Natural killer cell treated with Interleukin-12 subunit alpha and Interleukin-12 subunit beta and Interleukin-15 and Interleukin-18, amount 100 ng/mL, for 72 hours (primary cell): ENCODE measurements at places on chromosomes 6 and 20. TPM values are rescaled to one million over a fixed set of nuclear protein-coding genes. Genes with fewer than 3 reads are reported as not detected.

- DNase-seq, result no peak
These were observed 37.0 kb downstream of the MDFI start for GRCh38 chr6:41675176-41675775.

DNA sequence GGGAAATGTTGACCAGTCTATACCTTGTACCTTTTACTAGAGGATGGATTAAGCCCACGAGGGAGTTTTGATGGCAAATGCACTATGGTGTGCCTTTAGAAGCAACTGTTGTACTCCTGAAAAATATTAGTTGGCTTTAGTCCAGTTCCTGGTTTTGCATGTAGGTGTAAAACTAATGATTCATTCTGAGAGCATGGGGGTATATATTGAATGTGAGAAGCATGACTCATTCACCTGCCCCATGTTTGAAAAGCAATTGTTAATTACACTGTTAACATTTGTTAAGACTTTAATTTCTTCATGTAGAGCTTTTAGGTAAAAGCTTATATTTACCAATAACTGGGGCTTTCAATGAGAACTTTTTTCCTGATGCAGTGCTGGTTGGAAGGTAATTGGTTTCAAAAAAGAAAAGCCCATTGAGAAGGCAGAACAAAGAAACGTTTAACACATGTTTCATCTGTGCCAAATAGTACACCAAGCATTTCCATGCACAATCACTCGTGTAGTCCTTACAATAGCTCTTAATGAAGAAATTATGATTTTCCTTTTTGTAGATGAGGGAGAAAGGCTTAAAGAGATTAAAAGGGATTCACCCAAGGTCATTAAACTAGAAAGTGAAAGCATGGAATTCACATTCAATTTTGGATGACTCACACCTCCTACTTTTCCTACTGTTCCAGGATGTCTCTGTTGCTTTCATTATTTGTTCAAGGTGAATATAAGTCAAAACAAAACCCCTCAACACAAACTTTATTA, 134.1 kb downstream of the CCDC170 start:
- no peak for DNase-seq

Gene DDO
- 0.33 TPM for total RNA-seq

- DNase-seq, result no peak
These were observed 102.5 kb downstream of the CD24 start for GRCh38 chr6:106872049-106872448.

GRCh38 chr6:134720353-134721059, 229.4 kb downstream of the ALDH8A1 start:
- no peak for DNase-seq

GRCh38 chr6:86122086-86122485, 479.4 kb upstream of the SYNCRIP start:
- no peak for DNase-seq

DNA sequence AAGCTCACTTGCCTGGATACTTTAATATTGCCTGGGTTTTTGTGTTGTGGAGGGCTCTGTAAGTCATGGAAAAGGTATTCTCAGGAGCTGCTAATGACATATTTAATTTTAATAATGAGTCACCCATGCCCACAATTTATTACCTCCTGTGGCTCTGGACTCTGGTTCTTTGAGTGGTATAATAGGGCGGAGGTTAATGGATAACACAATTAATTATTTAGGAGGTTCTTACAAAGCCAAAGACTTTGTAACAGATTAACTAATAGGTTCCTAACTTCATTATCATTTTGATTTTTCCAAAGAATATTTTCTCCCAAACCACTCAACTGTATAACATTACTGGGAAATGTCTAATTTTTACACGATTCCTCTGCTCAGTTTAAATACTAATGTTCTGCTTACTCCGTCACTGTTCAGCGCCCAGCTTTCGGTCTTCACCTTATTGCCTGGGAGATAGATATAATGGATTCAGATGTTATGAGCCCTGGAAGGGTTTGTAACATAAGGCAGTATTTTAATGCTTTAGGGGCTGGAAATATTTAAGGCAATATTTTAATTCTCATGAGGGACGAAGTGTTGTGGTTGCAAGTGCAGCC, 29.4 kb downstream of the PHACTR3 start:
- DNase-seq, result no peak

Gene GSTA1
- total RNA-seq, result not detected

Gene NECAB3
- 29.5 TPM for total RNA-seq

GRCh38 chr6:15331143-15331542, 85.3 kb downstream of the JARID2 start:
- peak; percentile 71 for DNase-seq

DNA sequence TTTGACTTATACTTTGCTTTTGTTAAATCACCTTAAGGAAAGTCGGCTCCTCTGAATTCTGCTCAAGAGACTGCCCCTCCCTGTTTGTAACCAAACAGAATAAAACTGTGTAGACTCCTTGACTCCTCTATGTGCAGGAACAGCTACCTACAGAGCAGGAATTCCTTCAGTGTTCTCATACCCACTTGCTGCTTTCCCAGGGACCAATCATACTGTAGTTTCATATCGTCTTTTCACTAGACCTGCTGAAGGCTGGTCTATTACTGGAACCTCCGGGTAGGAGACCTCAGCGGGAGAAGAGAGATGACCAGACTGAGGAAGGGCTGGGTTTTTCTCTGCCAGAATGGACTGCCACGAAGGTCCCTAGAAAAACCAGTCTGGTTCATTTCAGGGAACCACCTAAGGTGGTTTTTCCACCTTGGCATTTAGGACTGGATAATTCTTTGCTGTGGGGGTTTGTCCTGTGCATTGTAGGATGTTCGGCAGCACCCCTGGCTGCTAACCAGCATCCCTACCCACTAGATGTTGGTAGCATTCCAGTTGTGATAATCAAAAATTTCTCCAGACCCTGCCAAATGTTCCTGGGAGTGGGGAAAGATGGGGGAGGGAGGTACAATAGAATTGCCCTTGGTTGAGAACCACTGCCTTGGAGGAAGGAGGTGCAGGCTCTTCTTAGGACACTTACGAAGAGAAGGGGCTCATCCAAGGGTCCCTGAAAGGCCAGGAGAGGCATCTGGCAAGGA, 80.5 kb downstream of the DNAAF9 start:
- no peak for DNase-seq

DNA sequence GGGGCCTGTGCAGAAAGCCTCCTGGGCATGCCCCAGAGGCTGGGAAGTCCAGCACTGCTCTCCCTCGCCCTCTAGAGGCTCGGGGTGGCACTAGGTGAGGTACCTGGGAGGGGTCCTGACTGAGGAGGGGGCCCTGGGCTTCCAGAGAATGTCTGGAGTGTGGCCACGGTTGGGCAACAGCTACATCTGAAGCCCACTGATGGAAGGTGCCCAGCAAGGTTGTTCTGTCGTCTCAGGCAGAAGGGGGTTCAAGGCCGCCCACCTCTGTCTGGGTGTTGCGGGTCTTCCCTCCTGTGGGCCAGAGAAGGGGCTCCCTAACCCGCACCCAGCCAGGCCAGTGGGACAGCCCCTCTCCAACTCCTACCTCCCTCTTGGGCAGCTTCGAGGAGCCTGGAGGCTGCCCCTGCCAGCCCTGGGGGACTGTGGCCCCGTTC, 11.4 kb upstream of the VEGFA start:
- DNase-seq, result no peak

Gene SNRPB2
- total RNA-seq, result 80.2 TPM

Gene PROKR2
- total RNA-seq, result not detected

- DNase-seq, result no peak
These were observed 280.8 kb downstream of the ADGB start for GRCh38 chr6:146879406-146880117.

DNA sequence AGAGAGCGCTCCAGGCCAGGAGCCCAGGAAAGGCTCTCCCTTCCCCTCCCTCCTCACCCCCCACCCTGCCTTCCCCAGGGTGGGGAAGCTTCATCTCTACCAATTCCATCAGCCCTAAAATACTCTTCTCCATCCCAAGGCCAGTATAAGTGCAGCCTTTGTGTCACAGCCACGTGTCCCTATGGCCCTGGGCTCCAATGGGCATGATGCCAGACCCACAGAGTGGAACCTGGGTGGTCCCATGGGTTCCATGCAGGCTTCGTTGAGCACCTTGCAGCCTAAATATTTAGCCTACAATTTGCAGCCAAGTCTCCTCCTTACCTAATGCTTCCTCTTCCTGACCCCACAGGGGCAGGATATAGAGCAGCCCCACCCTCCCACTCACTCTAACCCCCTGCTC, 976 bp upstream of the MATN4 start:
- DNase-seq, result no peak

DNA sequence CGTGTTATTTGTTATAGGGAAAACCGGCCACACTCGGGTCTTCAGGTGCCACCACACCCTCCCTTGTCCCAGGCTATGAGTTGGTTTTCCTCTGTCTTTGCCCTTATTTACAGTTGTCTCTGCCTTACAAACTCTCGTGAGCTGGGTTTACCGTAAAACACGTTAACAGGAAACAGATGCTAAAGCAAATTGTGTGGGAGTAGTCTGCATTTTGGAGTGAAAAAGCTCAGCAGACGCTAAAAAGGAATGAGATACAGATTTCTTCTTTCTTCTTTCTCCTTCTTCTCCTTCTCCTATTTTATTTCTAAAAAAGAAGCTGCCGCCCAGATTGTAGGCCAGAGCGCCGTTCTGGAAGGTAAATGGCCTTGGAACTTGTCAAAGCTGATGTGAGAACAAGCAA, 51.9 kb downstream of the APCDD1L start:
- DNase-seq, result no peak

DNA sequence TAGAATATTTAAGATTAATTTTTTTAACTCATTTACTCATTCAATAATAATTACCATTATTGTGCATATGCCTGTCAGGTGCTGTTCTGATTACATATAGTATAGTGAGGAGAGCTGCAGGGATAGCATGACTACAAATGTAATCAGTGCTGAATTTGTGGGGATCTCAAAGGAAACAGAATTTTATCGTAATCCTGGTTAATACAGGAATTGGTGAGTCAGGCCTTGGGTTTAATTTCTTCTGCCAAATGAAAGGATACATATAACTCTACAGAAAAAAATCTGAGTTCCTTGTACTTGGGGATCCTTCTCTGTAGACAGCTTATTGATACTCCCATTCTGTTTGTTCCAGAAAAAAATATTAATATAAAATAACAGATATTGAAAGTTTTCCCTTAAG, 297.2 kb downstream of the GJA1 start:
- DNase-seq, result no peak
